ENCODE measurements at places on chromosomes 5 and 9.

GRCh38 chr5:86461169-86461956 is 156.4 kb upstream of the COX7C start:
- DNase-seq = no peak

DNA sequence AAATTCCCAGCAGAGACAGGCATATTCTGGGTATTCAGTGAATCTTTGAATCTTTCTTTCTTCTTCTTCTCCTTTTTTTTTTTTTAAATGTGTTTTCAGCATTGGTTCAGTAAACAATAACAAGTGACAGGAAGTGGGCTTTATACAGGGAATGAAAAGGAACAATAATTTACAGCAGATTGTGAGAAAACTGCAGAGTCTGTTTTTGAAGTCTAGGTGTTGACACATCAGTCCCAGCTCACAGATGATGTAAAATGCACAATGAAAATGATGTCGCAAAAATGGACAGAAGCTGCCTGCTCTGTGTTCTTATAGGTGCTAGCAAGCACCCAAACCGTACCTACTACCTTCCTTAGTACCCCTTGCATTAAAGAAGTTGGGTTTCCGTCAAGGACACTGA is 38.8 kb downstream of the TNC start:
- no peak for DNase-seq

GRCh38 chr5:61052882-61053281 is 107.9 kb downstream of the NDUFAF2 start:
- no peak for DNase-seq

- no peak for DNase-seq
These were observed 27.4 kb upstream of the EEIG1 start for GRCh38 chr9:128008171-128008570.

DNA sequence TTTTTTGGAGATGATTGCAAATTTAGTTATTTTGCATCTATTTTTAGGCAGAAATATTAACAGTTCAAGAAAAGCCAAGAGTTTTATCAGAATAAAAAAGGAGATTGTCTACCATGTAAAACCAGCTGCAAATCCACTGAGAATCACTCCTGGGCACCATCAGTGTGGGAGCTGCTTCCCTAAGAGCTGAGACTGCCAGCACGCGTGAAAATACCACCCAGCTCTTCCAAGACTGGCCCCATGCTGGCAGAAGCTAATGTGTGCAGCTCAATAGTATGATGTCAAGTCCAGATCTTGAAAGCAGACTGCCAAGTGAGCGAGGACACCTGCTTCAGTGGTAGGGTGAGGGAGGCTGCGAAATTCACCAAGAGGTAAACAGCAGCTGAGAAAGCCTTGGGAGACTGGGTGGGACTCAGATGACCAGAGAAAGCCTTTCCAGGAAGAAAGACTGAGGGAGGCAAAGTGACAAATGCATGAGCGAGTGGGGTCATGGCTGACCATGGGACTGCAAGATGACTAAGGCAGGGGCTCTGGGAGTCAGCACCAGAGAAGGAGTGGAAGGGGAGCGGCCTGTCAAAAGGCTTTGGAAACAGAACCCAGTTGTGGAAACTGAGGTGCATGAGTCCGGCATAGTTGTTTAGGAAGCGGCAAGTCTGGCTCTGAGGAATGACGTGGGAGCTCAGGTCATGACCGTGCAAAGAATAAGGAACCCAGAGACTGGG is 200.9 kb downstream of the GADD45G start:
- no peak for DNase-seq

DNA sequence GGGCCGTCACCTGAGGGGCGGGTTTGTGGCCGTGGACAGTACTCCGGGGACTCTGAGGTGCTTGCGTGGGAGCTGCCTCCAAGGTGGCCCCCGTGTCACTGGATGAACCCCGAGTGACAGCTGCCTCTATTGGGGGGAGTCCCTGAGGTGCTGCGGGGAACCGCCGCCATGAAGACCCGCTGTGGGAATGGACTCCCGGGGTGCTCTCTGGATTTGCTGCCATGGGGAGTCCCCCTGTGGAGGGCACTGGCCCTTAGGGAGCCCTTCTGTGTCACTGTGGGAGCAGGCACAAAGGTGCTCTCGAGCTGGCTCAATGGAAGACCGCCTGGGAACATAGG is 100.2 kb upstream of the CCL21 start:
- no peak for DNase-seq

DNA sequence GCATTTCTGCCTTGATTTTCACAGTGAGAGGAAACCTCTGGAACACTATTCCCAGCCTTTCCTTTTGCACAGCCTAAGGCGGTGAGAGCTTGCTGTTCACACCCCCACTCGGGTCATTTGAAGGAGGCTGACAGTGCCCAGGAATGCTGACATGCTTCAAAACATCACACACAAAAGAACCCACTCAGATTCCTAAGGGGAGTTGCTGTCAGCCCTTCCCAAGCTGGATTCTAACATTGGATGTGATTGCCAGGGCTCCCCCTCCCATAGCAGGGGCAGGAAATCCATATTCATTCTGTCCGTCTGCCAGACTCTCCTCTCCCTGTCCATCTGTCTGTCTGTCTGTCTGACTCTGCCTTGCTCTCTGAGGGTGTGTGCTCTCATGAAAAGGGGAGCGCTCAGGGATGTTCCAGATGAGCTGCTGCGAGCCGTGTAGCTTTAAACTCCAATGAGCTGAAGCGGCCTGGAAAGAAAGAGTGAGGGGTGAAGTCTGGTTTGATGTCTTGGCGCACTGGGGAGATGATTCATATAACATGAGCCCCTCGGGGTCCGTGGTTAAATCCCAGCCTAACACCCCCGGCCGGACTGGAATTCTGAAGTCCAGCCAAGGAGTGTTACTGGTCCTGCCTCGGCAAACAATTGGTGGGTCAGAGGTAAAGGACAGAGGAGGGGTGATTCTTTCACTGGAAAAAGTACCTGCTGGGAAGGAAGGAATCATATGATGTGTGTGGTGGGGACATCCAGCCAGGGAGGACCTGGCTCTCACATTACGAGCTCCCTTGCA is 517.0 kb downstream of the CCDC171 start:
- DNase-seq = no peak

- DNase-seq = no peak
These were observed 12.4 kb downstream of the AHRR start for GRCh38 chr5:333945-334344.

Measured in NCI-H510A treated with DMSO at 0.1 percent for 48 hours (cell line).